ENCODE measurements at places on chromosomes 2 and 18.

GRCh38 chr18:79826966-79827365 is 29.2 kb downstream of the KCNG2 start:
- no peak for DNase-seq

DNA sequence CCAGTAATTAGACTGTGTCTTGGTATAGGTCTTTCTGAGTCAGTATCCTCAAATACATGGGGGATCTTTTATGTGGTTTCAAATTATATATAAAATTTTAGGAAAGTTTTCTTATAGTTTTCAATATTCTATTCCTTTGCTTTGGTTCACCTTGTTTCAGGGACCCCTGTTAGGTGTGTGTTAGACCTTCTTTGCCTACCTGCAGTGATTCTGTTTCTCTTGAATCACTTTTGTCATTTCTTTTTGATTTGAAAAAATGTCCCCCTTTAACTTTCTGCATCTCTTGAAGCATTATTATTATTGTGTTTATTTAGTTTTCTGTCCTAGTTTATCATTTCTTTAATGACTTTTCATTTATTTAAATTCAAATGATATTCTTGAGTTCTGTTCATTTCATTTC is 98.7 kb downstream of the FHOD3 start:
- no peak for DNase-seq

DNA sequence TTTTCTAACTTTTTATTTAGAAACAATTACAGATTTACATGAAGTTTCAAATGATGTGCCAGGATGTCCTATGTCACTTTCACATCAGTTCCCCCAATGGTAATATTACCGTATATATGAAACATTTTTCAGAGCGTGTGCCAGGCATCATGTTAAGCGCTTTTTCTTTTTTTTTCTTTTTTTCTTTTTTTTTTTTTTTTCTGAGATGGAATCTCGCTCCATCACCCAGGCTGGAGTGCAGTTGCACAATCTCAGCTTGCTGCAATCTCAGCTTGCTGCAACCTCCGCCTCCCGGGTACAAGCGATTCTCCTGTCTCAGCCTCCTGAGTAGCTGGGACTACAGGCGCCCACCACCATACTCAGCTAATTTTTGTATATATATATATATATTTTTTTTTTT is 5.6 kb upstream of the PPP4R1 start:
- DNase-seq, result no peak

DNA sequence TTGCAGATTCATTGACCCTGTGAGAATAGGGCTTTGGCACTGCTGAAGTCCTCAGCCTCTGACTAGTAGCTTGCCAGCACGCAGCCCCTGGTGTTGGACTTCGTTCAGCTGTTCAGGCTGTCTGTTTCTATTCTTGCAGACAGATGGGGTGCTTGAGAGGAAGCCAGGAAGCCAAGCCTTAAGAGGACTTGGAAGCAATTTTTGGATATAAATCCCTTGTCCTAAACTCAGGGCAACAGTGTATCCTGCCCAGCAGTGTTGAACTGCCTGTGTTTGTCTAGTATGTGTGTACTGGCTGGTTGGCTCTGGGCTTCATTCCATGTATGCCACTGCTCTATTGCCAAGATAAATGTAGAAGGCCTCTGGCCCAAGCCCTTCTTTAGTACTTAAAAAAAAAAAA is 108.6 kb downstream of the COMMD1 start:
- DNase-seq, result peak; percentile 84

DNA sequence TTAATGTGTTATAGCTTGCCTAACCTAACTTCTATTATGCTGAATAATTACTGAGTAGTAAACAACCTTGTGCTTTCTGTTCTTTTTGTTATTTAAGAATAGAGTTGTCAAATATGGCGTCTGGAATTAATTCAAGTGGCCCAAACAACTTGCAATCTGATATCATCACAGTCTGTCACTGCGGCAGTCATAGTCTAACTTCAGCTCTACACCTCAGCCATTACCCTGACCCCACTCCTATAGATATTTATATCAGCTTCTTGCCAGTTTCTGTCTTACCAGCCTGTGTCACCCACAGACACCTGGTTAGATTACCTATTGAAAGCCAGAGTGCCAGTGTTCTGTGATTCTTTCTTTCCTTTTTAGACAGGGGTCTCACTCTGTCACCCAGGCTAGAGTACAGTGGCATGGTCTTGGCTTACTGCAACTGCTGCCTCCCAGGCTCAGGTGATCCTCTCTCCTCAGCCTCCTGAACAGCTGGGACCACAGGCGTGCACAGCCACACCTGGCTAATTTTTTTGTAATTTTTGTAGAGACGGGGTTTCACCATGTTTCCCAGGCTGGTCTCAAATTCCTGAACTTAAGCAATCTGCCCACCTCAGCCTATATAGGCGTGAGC is 14.1 kb upstream of the KLHL41 start:
- DNase-seq, result no peak

DNA sequence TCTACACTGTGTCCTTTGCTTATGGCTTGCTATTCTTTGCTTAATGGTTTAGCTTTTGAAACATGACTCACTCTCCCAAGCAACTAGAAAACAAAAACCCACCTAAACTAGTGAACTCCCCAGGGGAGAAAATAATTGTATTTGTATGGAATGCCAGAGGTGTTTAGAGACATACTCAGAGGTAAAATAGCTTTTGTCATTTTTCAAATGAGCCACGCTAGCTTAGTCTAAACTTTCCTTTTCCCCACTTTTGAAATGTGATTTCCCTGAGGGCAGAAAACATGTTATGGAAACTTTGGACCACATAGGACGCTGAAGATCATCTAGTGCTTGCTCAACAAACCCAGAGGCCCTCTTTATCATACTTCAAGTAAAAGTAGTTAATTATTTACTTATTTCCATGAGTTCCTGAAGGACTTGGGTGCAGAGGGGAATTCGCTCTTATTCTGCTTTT is 16.5 kb upstream of the CYTIP start:
- no peak for DNase-seq

DNA sequence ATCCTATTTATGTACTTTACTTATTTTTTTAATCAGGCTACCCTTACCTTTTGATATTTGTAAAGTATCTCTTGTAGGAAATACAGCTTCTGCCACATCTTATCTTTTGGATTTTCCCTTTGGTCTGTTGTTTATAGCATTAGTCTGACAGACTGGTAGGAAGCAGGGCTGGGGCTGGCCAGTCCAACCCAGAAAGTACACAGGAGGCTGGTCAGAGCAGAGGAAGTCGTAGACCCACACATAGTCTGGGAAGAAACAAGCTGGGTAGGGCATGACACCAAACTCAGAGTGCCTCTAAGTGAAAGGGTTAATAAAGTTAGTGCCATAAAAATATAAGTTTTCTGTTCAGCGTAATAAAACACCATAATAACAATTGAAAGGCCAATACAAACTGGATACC is 51.7 kb downstream of the BOLA3 start:
- no peak for DNase-seq

DNA sequence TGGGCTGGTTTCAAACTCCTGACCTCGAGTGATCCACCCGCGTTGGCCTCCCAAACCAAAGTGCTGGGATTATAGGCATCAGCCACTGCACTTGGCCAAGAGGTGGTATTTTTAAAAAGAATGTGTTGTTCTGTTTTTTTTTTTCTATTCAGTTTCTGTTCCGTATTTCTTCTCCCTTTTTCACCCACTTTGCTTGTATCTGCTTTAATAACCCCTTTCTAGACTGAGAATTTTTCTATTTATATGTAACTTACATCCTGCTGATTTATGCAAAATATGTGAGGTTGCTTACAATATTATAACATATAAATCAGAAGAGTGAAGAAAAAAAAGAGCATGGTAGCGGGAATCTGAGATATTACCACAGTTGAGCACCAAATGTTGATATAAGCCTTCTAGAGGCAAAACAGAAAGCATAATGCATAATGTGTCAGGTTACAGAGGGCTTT is 17.2 kb upstream of the LYPD6B start:
- no peak for DNase-seq

DNA sequence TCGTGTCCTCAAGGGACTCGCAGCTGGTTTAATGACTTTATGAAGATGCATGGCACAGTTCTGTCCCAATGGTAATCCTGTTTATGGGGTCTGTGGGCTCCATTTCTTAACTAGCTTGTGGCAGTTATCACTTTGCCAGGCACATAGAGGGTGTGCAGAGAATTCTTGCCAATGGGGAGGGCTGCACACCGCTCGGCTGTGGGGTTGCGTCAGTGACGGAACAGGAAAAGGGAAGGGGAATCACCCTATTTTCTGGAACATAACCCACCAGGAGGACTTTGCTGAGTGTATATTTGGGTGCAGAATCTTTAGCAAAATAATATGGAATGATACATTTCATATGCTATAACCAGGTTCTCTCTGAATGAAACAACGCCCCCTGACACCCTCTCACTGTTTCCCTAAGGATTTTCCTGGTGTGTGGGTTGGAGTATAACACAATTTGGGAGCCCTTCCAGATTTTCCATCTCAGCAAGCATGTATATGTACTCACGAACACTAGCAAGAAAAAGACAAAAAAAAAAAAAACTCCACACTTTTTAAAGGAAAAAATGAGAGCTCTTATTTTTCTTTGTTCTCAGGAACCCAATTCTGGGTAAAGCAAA is 43.9 kb upstream of the TRIB2 start:
- no peak for DNase-seq

DNA sequence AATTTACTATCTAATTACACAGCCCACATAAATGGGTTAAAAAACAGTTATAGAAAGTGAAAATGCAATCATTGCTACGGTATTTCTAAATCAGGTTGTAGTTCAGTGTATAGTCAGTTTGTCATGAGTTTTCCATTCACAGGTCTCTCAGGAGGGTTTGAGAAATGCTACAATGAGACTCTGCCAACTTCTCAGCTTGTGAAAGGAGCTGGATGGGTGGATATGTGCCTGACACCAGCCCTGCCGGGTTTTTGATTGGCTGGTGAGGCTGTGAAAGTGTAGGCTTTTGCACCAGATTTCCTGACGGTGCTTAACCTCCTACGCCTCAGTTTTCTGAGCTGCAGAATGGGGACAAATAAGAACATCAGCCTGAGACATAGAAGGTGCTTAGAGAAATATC is 102.6 kb upstream of the SMIM21 start:
- no peak for DNase-seq

DNA sequence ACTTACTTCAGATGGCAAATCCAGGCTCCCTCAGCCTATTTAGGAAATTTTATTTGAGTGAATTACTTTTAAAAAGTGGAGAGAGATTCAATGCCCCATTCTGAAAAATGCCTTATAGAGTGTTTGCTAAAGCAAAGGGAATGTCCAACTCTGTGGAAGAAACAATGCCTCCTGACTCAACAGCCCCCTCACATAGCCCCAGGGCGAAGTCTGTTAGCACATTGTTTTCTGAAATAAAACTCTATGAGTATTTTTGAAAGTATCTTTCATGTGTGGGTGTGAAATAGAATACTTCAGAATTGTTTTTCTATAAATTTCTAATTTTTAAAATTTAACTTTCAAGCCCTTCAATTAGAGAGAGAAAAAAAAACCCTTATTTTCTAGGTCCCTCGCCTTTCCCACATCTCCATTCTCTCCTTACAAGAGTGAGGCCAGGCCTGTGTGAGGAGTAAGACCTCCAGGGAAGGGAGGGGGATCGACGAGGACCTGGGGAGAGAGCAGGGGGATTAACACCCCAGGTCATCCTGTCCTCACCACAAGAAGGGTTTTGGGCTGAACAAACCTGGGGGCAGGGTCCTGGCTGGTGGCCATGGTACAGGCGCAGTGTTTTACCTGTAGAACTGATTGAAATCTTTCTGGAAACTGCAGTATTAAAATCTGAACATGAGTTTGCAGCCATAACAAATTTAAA is 141.4 kb downstream of the SNTG2 start:
- DNase-seq, result no peak

DNA sequence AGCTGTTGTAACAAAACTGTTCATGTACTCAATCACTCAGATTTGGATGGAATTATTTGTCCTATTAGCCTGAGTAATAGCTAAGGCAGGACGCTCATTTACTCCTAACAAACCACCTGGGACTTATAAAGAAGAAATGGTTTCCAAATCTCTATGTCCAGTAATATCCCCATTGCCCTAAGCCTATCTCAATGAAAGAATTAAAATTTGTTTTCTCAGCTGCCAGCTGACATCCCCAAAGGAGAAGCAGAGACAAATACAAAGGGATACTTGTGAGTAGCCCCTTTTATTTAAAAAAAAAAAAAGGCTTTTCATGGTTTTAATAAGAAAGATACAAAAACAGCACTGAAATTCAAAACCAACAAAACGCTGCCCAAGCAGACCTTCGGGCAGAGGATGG is 211.4 kb upstream of the PARD3B start:
- DNase-seq, result no peak

- DNase-seq, result no peak
Measured at GRCh38 chr2:160940699-160941098, 219.5 kb upstream of the TANK start.

GRCh38 chr2:190031969-190032618 is 30.4 kb downstream of the MSTN start:
- DNase-seq, result no peak

- no peak for DNase-seq
Measured at GRCh38 chr18:13457327-13457726, 238.8 kb downstream of the LDLRAD4 start.

- DNase-seq, result no peak
Measured at GRCh38 chr2:143823296-143823695, 694.1 kb downstream of the ARHGAP15 start.

- no peak for DNase-seq
Measured at GRCh38 chr2:143357966-143358365, 228.7 kb downstream of the ARHGAP15 start.

DNA sequence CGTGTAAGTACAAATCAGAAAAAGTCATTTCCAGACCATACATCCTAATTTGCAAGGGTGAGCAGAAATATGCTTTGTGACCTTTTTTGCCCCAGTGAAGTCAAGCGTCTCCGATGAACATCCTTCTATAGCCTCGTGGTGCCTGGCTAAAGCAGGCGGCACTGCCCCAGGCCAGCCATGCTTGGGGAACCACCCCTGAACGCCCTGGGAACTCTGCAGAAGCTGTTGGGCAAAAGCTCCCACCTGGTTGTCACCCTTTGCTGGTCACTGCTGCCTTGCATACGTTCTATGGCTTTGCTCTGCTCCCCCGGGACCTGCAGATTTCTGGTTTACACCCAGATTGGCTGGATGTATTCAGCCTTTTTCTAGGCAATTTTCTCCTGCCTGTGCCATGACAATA is 256.4 kb downstream of the SS18 start:
- DNase-seq, result no peak

DNA sequence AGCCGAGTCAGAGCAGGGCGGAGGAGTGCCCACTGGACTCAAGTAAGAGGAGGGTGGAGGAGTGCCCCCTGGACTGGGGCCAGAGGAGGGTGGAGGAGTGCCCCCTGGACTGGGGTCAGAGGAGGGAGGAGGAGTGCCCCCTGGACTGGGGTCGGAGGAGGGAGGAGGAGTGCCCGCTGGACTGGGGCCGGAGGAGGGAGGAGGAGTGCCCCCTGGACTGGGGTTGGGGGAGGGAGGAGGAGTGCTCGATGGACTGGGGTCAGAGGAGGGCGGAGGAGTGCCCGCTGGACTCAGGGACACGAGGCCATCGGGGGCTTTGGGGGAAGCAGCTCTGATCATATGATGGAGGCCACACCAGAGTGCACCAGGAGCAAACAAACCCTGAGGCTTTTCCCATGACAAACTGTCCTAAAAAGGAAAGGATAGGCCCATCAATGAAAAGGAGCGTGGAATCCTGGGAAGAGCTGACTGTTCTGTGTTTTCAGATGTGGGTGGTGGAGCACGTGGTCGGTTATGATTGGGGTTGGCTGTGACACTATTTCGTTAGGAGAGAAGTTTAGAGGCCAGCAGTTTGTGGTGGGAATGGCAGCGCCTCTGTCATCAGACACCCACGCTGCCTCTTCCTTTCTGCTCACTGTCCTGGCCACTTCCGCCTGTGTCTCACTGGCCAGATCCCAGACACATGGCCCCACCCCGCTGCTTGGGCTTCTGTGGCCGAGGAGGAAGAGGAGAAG is 24.5 kb upstream of the HPCAL1 start:
- no peak for DNase-seq

GRCh38 chr2:238389988-238390589 is 36.6 kb upstream of the ASB1 start:
- peak; percentile 69 for DNase-seq

All from NCI-H1092 (cell line).